ENCODE measurements at places on chromosomes 4 and X.

GRCh38 chrX:40055495-40055894, 42.3 kb downstream of the BCOR start:
- no peak for DNase-seq

DNA sequence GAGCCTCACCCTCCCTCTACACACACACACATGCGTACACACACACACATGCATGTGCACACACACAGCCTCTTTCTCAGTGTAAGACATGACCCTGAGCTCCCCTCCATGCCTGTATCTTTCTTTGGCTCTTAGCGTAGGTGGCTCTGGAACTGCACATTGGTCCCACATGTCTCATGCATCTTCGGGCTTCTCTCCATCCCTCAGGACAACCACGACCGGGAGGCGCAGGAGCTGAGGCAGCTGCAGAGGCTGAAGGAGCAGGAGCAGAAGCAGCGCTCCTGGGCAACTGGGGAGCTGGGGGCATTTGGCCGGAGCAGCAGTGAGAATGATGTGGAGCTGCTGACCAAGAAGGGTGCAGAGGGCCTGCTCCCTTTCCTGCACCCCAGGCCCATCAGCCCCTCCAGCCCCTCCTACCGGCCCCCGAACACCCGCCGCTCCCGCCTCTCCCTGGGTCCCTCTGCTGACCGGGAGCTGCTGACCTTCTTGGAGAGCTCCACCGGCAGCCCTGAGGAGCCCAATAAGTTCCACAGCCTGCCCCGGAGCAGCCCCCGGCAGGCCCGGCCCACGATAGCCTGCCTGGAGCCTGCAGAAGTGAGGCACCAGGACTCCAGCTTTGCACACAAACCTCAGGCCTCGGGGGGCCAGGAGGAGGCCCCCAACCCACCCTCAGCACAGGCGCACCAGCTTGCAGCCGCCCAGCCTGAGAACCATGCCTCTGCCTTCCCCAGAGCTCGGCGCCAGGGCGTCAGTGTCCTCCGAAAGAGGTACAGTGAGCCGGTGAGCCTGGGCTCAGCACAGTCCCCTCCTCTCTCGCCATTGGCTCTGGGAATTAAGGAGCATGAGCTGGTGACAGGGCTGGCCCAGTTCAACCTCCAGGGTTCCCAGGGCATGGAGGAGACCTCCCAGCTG, 38.6 kb downstream of the FHDC1 start:
- DNase-seq = no peak

DNA sequence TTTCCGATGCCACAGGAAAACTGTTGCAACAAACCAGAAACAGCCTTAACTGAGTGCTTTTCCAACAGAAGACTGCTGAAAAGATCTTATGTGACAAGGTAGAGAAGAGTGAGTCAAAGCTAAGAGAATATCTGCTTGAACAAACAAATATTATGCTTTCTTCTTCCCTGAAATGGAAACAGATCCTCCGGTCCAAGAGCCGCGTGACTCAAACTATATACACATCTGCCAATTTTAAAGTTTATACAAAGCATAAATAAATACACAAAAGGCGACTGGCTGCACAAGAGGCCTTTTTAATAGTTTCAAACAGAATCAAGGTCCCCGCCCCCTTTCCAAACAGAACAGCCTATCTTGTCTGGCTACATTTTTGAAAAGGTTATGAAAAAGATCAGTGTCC, 329.7 kb upstream of the F9 start:
- DNase-seq = no peak

DNA sequence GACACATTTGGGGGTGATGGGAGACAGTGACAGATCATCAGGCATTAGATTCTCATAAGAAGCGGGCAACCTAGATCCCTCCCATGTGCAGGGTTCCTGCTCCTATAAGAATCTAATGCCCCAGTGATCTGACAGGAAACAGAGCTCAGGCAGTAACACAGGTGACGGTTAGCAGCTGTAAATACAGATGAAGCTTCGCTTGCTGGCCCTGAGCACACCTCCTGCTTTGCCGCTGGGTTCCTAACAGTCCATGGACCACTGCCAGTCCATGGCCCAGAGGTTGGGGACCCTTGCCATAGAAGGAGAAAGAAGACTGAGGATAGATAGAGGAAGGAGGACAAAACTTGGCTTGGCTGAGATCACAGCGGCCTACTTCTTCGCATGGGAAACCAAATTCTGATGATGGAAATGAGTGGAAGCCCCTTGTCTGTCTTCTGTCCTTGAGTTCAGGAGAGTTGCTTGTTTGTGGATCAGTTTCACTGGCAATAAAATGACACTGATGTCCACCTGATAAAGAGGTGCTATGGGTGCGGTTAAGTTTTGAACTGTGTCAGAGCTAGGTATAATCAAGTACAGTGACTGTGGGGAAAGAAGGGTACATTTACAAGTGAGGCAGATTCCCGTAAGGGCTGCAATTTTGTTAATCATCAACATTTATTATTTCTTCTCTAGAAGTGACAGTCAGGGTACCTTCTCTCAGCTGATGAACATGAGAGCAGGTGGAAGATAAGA, 1.7 kb upstream of the TIFA start:
- DNase-seq = no peak

DNA sequence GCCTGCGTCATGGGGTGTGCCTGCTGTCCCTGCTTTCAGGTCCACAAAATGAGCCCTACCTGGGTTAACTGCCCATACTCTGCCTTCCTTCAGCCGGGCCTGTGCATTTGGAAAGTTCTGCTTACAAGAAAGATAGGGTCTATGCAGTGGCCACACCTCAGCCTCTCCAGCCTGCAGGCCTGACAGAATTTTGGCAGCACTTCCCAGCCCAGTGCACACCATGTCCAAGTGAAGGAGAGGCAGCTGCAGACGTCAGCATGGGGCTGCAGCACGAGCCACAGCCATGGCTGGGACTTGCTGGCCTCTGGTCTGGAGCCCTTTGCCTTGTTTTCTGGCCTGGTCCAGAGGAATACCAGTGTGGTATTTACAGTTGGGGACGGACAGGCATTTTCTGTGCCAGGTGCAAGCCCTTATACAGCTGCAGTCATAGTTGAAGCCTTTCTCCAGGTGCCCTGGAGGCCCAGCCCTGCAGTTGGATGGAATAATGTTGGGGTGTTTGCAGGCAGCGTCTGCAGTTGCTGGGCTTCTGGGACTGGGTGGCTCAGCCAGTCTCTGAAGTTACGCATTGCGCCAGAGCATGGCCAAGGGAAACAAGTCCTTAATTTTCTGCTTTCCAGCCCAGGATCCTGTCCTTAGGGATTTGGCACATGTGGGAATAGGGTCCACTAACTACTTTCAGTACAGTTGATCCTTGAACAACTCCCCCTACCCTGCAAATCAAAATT, 26.2 kb downstream of the JADE1 start:
- no peak for DNase-seq

DNA sequence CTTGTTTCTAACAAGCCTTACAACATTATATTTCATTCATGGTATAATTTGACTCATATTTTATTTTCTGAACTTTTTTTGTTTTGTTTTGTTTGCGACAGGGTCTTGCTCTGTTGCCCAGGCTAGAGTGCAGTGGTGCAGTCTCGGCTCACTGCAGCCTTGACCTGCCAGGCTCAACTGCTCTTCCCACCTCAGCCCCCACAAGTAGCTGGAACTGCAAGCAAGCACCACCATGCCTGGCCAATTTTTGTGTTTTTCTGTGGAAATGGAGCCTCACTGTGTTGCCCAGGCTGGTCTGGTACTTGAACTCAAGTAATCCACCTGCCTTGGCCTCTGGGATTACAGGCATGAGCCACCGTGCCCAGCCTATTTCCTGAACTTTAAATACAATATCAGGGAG, 42.5 kb downstream of the GRID2 start:
- no peak for DNase-seq

- no peak for DNase-seq
Observed at GRCh38 chr4:68176500-68176899, 46.8 kb upstream of the TMPRSS11F start.

DNA sequence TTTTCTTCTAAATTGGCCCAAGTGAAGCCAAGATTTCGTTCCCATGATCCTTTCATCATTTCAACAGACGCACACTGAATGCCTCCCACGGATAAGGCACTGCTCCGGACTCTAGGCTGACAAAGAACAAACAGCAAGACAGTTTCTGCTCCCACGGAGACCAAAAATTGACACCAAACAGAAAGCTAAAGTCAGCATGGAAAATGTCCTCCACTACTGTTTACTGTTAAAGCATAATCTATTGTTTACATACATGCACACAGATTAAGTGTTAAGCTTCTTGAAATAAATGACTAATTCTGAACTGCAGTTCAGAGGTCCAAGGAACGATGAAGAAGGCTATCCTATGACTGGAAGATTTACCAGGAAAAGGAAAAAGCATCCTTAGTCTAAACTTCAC, 199.6 kb downstream of the AASDH start:
- no peak for DNase-seq

GRCh38 chr4:168319486-168320019, 1.0 kb upstream of the DDX60 start:
- no peak for DNase-seq

GRCh38 chrX:16063141-16063540, 60.2 kb upstream of the GRPR start:
- DNase-seq = no peak

- DNase-seq = no peak
Observed at GRCh38 chrX:72045552-72046277, 86.0 kb downstream of the RTL5 start.

DNA sequence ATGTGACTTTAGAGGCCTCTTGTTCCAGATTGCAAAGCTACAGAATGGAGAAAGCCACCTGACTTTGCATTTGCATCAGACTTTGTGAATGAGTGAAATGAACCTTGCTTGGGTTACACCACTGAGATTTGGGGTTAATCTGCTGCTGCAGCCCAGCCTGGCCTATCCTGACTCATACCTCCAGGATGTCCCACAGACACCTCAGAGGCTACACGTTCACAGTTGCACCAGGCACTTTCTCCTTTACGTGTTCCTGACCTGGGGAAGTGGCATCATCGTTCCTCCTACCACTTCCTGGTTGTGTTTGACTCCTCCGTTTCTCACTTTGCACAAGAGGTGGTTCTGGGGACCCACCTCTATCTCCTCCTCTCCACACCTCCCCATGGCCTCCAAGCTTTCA, 9.2 kb upstream of the SORCS2 start:
- peak; percentile 26 for DNase-seq

DNA sequence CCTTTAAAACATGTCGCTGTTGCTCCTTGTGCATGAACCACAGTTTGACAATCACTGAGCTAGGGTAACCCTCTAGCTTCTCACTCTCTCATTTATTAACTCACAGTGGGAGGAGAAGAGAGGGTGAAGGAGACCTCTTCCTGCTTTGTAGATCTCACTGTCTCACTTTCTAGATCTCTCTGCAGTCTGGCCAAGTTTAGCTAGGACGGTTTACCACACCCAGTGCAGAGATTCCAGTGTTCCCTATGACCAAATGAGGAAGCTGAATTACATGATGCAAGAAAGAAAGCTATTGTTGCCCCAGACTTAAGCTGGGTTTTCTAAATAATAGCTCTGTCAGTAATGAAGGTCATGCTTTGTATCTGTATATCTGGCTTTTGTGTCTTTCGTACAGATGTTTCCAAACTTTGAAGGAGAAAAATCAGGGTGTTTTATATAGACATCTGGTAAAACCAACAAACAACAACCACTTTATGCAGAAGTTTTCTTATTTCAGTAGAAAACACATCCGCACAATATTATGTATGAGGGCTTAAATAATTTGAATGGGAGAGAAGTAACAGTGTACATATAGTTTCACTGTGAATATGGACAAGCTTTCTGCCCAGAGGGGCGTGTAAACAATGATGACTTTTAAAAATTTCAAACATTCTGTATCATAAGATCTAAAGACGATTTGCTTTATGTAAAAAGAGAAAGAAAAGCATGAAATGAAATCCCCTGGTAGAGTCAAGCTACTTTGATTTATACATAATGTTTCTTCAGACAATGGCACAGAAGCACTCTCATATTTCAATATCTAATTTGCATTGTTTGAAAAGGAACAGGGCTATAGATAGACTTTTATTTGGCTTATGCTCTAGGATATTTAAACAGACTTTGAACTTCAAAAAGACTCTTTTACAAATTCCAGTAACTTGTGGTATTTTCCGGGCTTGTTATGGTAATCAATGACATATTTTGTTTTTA, 582.3 kb downstream of the FSTL5 start:
- no peak for DNase-seq

DNA sequence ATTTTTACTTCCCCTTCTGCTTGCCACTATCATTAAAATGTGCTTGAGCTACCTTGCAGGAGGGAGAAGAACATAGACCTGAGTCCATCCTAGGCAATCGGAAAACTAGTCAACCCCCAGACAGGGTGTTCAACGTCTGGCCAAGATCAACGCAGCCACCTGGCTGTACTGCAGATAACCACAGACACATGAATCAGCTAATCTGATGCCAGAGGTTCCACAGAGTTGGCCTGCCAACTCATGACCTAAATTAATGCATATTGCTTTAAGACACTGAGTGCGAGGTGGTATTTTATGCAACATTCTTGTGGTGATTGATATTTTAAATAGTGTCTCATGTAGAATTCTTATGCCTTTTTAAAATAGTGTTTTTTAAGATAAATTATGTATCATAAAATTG, 1283.8 kb upstream of the PABPC4L start:
- no peak for DNase-seq

GRCh38 chr4:187929024-187929423, 66.5 kb upstream of the ZFP42 start:
- no peak for DNase-seq

- DNase-seq = peak; percentile 73
Observed at GRCh38 chr4:38132107-38132673, 172.0 kb downstream of the PTTG2 start.

GRCh38 chrX:122046815-122047214, 999.4 kb downstream of the GLUD2 start:
- DNase-seq = no peak

GRCh38 chrX:119236623-119237561, 807 bp downstream of the PGRMC1 start:
- peak; percentile 4 for DNase-seq

- peak; percentile 4 for DNase-seq
Observed at GRCh38 chr4:41294445-41295062, 37.8 kb downstream of the UCHL1 start.

GRCh38 chrX:65644621-65645289, 22.7 kb upstream of the MSN start:
- no peak for DNase-seq

DNA sequence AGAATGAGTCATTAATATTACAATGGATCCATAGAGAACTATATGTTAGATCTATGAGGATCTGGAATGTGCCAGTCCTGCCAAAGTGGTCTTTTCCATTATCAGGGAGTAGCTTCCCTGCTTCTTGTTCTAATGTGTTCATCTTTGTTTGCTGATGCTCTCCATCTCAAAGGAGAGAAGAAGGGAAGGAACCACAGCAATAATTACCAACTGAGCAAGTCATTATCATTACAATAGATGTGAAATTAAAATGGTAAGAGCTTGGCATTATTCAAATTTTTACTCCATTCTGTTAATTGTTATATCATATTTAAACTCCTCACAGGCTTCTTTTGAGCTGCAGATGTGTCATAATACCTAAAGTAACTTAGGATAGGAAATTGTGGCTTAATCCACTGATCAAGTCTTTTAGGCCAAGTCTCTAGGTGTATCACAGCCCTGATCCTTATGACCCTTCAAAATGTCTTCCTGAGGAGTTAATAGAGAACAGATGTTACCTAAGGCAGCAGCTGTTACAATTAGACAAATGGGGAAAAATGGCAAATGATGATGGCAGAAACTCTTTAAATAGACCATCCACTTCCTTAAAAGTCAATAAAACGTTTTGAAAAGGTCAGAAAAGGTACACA, 1492.7 kb upstream of the IGFBP7 start:
- no peak for DNase-seq

GRCh38 chr4:93501946-93502345, 326.6 kb upstream of the ATOH1 start:
- DNase-seq = no peak

Data from naive thymus-derived CD4-positive, alpha-beta T cell (primary cell).